ENCODE measurements at places on chromosomes 11 and 22.

DNA sequence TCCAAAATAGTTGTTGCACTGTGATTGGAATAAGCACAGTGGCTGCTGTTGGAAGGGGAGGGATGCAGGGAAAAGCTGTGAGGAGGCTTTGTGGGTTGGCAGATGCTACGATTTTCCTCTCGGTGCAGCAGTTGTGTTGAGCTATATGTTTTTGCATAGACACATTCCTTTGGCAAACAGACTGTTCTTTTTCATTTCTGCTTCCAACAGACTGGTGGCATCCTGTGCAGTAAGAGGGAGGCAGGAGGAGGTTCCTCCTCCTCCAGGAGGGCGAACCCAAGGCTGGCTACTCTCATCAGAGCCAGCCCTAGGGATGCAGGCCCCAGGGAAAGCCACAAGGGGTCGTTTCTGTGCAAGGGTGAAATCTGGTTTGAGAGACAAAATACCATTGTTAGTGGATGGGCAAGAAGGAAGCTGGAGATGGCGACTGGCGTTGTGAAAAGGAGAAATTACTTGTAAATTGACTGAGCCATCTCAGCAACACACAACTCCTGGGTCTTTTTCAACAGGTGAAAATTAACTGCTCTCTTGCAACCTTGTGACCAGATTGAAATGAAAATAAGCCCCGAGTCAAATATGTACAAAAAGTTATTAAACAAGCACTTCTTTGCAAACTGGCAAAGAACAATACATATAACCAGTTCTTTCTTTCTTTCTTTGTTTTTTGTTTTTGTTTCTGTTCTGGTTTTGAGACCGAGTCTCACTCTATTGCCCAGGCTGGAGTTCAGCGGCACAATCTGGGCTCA, 26.5 kb upstream of the UBASH3B start:
- DNase-seq = peak; percentile 58

- DNase-seq = peak; percentile 60
Measured at GRCh38 chr11:11787305-11788062, 54.3 kb upstream of the USP47 start.

GRCh38 chr22:25002241-25002985, 49.9 kb downstream of the KIAA1671 start:
- no peak for DNase-seq

DNA sequence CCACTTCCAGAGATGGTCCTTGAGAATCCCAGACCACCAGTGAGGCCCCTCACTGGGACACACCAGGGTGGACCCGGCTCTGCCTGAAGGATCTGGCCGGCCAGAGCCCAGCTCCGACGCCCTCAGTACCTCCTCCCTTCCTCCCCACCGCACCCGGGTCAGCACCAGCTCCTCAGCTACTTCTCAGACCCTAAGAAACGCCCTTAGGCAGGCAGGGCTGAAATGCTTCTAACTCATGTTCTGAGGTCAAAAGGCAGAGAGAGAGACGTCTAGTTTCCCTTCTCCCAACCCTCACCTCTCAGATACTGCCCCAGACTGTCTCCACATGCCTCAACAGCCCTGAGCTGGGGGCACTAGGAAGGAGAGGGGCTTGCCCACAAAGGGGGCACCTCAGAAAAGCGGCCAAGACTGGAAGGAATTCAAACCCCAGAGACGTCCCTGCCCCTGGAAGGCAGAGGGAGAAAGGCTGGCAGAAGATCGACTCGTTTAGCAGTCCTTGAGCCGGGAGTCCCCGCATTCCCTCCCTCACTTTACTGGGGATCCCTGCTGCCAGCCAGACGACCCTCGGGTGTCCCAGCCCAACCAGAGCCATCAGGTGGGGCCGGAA, 539 bp downstream of the USH1C start:
- DNase-seq = no peak

GRCh38 chr11:1746956-1747752, 3.2 kb downstream of the IFITM10 start:
- DNase-seq = no peak

GRCh38 chr11:44854741-44855492, 95.8 kb downstream of the TP53I11 start:
- no peak for DNase-seq

DNA sequence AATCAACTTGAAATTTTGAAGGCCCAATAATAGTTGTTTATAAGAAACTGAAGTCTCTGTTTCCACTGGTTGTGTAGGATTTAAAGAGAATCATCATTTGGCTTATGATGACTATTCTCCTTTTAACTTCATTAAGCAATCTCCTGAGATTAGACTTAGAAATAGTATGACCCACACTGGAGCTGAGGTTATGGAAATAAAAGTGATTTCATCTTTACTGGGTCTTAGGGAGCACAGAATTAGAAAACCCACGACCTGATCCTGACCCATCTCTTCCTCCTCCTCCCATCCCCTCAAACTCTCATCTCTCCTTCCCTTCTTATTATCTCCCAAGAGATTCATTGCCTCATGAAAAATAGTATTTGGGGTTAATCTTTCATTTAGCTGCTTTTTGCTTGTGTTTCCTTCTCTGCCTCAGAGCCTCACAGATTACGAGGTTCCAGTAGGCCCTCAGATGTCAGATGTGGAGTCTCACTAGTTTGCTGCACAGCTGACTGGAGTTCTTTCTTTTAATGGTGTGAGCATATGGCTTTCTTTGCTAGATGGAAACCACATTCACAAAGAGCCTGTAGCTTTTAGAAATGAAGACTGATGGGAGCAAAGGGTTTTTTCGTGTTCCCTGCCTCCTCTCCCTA, 85.0 kb downstream of the ALX4 start:
- DNase-seq = no peak

DNA sequence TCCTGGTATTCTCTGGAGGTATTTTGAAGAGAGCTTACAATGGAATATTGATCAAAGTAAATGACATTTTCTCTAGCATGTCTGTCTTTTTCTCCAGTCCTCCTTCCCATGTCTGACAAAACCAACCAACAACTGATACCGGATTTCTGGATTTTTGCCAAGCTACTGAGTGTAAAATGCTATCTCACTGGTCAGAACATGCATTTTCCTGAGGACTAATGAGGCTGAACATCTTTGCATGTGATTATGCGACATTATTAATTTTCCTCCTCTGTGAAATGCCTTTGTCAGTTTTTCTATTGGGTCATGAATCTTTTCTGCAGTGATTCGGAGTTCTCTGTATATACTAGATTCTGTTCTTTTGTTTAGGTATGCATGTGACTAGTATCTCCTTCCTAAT, 51.4 kb downstream of the CDON start:
- DNase-seq = no peak

DNA sequence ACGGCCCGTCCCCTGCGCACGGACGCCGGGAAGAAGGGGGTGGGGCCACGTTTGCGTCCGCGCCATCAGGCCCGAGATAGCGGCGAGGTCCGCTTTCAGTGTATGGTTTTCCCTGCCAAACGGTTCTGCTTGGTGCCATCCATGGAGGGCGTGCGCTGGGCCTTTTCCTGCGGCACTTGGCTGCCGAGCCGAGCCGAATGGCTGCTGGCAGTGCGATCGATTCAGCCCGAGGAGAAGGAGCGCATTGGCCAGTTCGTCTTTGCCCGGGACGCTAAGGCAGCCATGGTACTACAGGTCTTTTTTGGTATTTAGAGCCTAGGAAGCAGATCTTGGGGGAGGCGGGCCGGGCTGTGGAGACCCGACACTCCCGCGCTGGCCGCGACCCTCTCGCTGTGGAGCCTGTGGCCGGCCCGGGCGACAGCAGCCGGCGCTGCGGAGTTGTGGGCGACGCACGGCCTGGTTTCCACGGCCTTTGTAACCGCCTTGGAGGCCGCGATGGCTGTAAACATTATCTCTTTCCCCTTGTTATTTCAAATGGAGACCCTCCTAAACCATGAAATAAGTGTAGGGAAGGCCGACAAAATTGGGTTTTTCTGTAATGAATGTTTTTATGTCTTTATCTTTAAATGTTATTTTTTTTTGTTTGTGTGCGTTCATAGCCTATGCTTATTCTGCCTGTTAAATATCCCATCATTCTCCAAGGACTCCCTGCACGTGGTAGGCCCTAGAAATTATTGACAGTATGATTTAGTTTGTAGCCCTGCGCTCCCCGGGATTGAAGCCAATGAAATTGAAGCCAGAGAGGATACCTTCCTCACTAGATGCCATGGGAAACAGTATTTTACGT, at the start of gene AASDHPPT:
Gene AASDHPPT (plus strand): TSS at position 54 of the 847 bp plus-strand sequence. CDS start 49 bp downstream, at position 103.
- no peak for DNase-seq

GRCh38 chr11:34161361-34161760, 55.9 kb downstream of the NAT10 start:
- no peak for DNase-seq

DNA sequence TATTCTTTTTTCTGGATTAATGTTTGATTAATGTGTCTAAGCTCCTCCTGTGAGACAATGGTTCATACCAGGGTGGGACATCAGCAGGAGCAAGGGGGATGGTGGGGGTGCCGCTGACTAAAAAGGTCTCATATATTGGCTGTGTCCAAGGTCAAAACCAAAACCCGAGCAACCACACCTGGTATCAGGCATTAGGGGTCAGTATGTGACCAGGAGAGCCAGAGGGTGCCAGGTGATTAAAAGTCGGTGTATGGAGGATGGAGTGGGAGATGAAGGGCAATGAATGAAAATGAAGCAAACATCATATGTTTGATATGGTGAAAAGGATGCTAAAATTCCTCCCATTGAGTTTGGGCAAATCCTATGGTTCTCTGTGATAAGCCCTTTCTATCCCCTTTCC, 118.0 kb downstream of the MIAT start:
- DNase-seq = no peak

- no peak for DNase-seq
Measured at GRCh38 chr11:101441747-101442146, 142.1 kb downstream of the TRPC6 start.

GRCh38 chr11:69159150-69159852, 3.6 kb downstream of the SMIM38 start:
- DNase-seq = no peak

DNA sequence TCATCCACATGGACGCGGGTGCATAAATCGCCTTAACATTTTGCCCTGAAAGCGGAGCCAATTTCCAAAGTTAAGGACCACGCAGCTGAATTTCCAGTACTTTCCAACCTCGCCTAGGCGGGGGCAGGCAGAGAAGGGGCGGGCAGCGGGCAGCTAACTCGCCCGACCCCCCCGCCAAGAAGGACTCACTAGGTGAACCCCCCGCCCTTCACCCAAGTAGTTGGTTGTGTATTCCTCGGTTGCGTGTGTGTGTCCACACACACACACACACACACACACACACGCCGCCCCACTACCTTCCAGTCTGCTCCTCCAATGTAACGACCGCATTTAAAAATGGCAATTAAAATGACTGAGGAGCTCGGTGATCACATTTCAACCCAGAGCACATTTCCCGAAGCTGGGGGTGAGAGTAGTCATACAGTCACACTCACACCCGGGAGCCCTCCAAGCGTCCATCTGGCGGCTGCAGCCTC, 1.4 kb downstream of the TENM4 start:
- no peak for DNase-seq

GRCh38 chr11:26753723-26754504, 32.1 kb upstream of the SLC5A12 start:
- no peak for DNase-seq

Measured in CD4-positive, alpha-beta T cell (primary cell).